Stomach (tissue), 19 donors: ENCODE measurements at places on chromosomes 16 and 17.
A peak's percentile ranks its signal among the peaks of the same experiment; 100 is the strongest.

- H3K27ac ChIP-seq = no peak overlapping the region
- no peaks in the 10 kb centered on the region for H3K27me3 ChIP-seq
- H3K4me3 ChIP-seq = no peak overlapping the region
Observed at GRCh38 chr16:79786389-79786788, 185.9 kb upstream of the MAF start.

GRCh38 chr16:1159325-1159972 is 6.5 kb downstream of the CACNA1H start:
- H3K4me1 ChIP-seq = peaks cover 53% of the 10 kb centered on the region
- peaks cover 5% of the 10 kb centered on the region for H3K27me3 ChIP-seq
- H3K36me3 ChIP-seq = no peaks in the 10 kb centered on the region
- H3K27ac ChIP-seq = peak overlapping the region; percentile 78

DNA sequence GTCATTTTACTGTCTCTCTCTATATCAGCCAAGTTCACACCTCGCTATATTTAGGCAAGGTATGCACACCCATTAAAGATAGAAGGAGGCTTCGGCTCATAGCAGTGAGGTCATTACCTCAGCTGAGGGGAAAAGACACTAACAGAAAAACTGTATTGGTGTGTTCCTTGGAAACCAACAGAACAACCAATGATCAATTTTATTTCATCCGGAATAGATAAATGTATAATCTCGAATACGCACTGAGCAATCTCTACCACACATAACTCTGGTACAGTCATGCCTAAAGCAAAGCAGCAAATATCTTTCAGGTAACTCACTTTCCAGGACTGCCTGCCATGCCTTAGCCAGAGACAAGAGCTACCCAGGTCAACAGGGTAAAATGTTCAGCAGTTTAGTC is 109.9 kb upstream of the CORO6 start:
- no peak overlapping the region for H3K4me3 ChIP-seq
- no peaks in the 10 kb centered on the region for H3K27me3 ChIP-seq
- peaks cover 16% of the 10 kb centered on the region for H3K4me1 ChIP-seq
- DNase-seq = no peak
- no peaks in the 10 kb centered on the region for H3K36me3 ChIP-seq

GRCh38 chr16:78744796-78745107 is 645.3 kb downstream of the WWOX start:
- no peak for DNase-seq
- no peaks in the 10 kb centered on the region for H3K36me3 ChIP-seq
- no peaks in the 10 kb centered on the region for H3K27me3 ChIP-seq

DNA sequence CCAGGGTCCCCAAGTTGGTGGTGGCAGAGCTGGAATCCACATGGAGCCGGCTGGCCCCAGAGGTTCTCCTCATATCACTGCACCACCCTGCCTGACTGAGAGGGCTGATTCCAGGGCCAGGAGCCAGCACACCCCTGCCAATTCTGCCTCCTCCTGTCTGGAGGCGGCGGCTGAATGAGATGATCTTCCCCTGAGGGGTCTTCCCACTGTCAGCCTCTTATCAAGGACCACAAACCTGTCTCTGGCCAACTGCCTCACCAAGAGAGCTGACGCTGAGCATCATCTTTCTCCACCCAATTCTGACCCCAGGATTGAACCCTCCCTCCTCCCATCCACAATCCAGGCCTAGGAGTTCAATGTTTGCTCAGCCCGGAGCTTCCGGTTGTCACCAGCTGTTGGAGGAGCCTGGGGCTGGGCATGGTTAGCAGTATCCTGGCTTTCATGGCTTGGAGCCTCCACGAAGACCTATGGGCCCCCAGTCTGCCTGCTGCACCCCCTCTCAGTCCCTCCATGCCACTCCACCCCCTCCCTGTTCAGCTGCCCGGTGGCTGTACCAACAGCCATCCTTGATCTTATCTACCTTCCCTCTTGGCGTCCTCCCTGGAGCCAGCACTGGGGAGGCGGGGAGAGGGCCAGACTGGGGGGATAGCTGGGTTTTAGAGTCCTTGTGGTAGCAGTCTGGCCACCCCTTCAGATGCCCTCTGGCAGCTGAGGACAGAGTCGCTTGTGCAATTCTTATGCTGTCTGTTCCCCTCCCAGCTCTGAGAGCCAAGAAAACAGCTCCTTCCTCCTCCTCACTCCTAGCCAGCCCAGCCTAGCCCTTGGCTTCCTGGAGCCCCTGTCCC is 25.6 kb downstream of the ABCC3 start:
- peak overlapping the region; percentile 91 for H3K27ac ChIP-seq
- peak; percentile 62 for DNase-seq
- peaks cover 58% of the 10 kb centered on the region for H3K4me1 ChIP-seq
- no peaks in the 10 kb centered on the region for H3K36me3 ChIP-seq

- no peaks in the 10 kb centered on the region for H3K4me1 ChIP-seq
- no peak for DNase-seq
- no peak overlapping the region for H3K27ac ChIP-seq
- H3K4me3 ChIP-seq = no peak overlapping the region
Observed at GRCh38 chr17:51407576-51407975, 147.2 kb downstream of the UTP18 start.

GRCh38 chr17:34798581-34798980 is 162.7 kb downstream of the CCT6B start:
- H3K4me3 ChIP-seq = no peak overlapping the region
- H3K4me1 ChIP-seq = no peaks in the 10 kb centered on the region
- no peaks in the 10 kb centered on the region for H3K27me3 ChIP-seq
- H3K36me3 ChIP-seq = no peaks in the 10 kb centered on the region
- H3K27ac ChIP-seq = no peak overlapping the region

DNA sequence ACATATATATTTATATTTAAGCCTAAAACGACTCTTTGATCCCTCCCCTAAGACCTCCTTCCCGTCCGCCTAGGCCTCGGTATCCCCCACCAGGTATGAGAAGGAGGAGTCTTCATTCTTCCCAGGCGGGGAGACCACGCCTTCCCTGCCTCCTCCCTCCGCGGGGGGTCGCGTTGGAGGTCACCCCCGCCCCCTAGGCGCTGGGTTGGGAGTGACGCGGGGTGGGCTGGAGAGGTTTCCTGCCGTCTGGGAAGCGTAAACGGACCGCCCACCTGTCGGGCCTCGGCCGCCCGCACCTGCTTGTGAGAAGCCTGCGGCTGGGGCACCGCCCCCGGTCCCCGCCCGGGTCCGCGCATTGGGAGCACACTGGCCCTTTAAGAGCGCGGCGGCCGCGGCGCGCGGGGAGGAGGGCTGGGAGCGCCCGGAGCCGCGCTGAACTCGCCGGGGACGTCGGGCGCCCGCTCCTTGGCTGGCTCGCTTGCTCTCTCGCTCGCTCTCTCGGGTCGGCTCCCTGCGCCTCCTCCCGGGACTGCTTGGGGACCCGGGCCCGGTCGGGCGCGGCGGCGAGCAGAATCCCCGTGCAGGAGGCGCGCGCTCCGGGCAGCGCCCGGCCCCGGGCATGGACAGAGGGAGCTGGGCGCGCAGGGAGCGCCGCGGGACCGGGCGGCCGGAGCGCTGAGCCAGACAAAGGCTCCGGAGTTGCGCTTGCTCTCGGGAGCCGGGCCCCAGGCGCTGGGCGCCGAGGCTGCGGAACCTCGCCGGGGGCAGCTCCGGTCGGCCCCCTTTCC is at the start of gene MMP15:
Gene MMP15 (plus strand): TSS at position 404 of the 788 bp plus-strand sequence. CDS start 597 bp downstream, outside the sequence.
- peak; percentile 97 for DNase-seq
- H3K27me3 ChIP-seq = no peaks in the 10 kb centered on the region
- H3K36me3 ChIP-seq = no peaks in the 10 kb centered on the region
- H3K4me3 ChIP-seq = peak within 1 kb of the TSS; percentile 88
- peak within 1 kb of the TSS; percentile 92 for H3K27ac ChIP-seq

GRCh38 chr16:29988346-29989075 is 6.9 kb downstream of the HIRIP3 start:
- no peak overlapping the region for H3K27ac ChIP-seq
- H3K36me3 ChIP-seq = peaks cover 86% of the 10 kb centered on the region
- no peaks in the 10 kb centered on the region for H3K4me1 ChIP-seq
- no peak for DNase-seq

GRCh38 chr17:7132511-7133094 is 18.0 kb upstream of the ASGR2 start:
- no peak overlapping the region for H3K27ac ChIP-seq
- no peak for DNase-seq
- H3K36me3 ChIP-seq = no peaks in the 10 kb centered on the region
- H3K27me3 ChIP-seq = no peaks in the 10 kb centered on the region

DNA sequence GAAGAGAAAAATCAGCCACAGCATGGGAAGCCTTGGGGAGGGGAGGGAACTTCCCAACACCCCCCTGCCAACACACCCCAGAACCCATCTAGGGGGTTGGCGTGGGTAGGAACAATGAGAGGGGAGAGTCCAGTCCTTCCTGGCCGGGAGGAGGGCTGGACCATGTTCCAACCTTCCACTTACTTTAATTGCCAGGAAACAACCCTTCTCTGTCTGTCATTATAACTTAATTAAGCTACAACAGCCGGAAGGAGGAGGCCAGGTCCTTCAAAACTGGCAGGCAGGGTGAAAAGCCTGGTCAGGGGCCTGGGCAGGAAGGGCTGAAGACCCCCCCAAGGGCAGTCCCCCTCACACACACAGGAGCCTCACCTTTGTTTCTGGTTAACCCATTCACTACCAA is 447.0 kb downstream of the SOX9 start:
- no peak overlapping the region for H3K4me3 ChIP-seq
- peaks cover 14% of the 10 kb centered on the region for H3K4me1 ChIP-seq
- no peaks in the 10 kb centered on the region for H3K27me3 ChIP-seq
- no peak overlapping the region for H3K27ac ChIP-seq
- no peaks in the 10 kb centered on the region for H3K36me3 ChIP-seq

GRCh38 chr17:40547079-40547784 is 18.0 kb downstream of the CCR7 start:
- H3K27ac ChIP-seq = no peak overlapping the region
- DNase-seq = peak; percentile 19
- H3K4me1 ChIP-seq = peaks cover 64% of the 10 kb centered on the region
- H3K4me3 ChIP-seq = no peak overlapping the region
- no peaks in the 10 kb centered on the region for H3K36me3 ChIP-seq
- no peaks in the 10 kb centered on the region for H3K27me3 ChIP-seq

- H3K4me1 ChIP-seq = no peaks in the 10 kb centered on the region
- peaks cover 25% of the 10 kb centered on the region for H3K36me3 ChIP-seq
- H3K4me3 ChIP-seq = no peak overlapping the region
Observed at GRCh38 chr17:6473128-6473767, 29.0 kb downstream of the PIMREG start.

DNA sequence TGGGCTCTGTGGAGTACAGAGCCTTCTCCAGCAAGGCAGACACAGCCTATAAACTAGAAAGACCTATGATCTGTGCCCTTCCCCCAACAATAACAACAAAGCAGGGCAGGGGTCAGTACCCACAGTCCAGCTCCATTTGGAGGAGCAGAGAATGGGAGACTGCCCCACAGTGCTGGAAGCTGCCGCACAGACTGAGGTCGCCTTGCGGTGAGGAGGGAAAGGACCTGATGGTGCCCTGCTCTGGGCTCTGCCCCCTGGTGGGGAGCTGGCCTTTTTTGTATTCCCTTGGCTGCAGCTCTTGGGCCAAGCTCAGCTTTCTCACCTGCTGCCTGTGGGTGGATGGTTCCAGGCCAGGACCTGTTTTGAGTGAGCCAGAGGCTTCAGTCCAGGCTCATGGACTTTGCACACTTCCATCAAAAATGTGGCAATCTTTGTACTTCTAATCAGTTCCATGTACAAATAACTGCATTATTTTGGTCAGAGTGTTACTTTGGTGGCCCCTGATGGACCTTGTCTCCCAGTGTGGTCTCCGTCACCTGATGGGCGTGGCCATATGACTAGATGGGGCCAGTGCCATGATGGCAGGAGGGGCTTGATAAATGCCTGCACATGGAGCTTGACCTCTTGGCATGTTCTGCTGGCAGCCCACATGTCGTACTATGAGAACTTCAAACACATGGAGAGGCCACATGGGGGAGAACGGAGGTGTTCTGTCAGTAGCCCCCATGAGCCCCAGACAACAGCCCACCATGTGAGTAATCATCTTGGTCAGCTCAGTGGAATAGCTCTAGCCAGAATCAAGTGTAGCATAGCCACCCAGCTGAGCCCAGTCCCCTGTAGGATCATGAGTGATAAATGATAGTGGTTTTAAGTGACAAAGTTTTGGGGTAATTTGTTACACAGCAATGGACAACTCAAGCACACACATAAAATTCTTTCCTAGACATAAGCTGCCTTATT is 24.2 kb downstream of the B9D1 start:
- no peak overlapping the region for H3K4me3 ChIP-seq
- H3K4me1 ChIP-seq = no peaks in the 10 kb centered on the region
- peaks cover 14% of the 10 kb centered on the region for H3K36me3 ChIP-seq
- no peak overlapping the region for H3K27ac ChIP-seq

GRCh38 chr16:66605979-66606751 is 1.7 kb downstream of the CMTM3 start:
- H3K36me3 ChIP-seq = peaks cover 22% of the 10 kb centered on the region
- peaks cover 49% of the 10 kb centered on the region for H3K4me1 ChIP-seq
- peak overlapping the region; percentile 85 for H3K27ac ChIP-seq
- no peaks in the 10 kb centered on the region for H3K27me3 ChIP-seq
- no peak for DNase-seq
- peak overlapping the region; percentile 76 for H3K4me3 ChIP-seq

GRCh38 chr16:67150833-67151396 is at the start of gene B3GNT9:
Gene B3GNT9, minus strand, starts transcription at chr16:67150998. Its CDS starts 513 bp downstream, at chr16:67150485.
- no peaks in the 10 kb centered on the region for H3K27me3 ChIP-seq
- peak; percentile 67 for DNase-seq
- H3K4me3 ChIP-seq = peak within 1 kb of the TSS; percentile 62
- peaks cover 34% of the 10 kb centered on the region for H3K36me3 ChIP-seq
- H3K4me1 ChIP-seq = peaks cover 20% of the 10 kb centered on the region
- H3K27ac ChIP-seq = peak within 1 kb of the TSS; percentile 75

- H3K4me3 ChIP-seq = no peak overlapping the region
- no peaks in the 10 kb centered on the region for H3K36me3 ChIP-seq
- H3K4me1 ChIP-seq = no peaks in the 10 kb centered on the region
- peaks cover 17% of the 10 kb centered on the region for H3K27me3 ChIP-seq
Observed at GRCh38 chr17:21679256-21680146, 12.8 kb upstream of the KCNJ18 start.

GRCh38 chr16:8656376-8656775 is 18.0 kb upstream of the ABAT start:
- DNase-seq = no peak
- H3K36me3 ChIP-seq = no peaks in the 10 kb centered on the region
- no peak overlapping the region for H3K27ac ChIP-seq
- H3K4me1 ChIP-seq = no peaks in the 10 kb centered on the region

- no peaks in the 10 kb centered on the region for H3K4me1 ChIP-seq
- H3K27me3 ChIP-seq = no peaks in the 10 kb centered on the region
- no peak overlapping the region for H3K4me3 ChIP-seq
- H3K36me3 ChIP-seq = no peaks in the 10 kb centered on the region
Observed at GRCh38 chr17:8904201-8904600, 36.7 kb upstream of the PIK3R6 start.

GRCh38 chr17:69350911-69351310 is 24.0 kb upstream of the ABCA5 start:
- no peaks in the 10 kb centered on the region for H3K4me1 ChIP-seq
- DNase-seq = no peak
- no peaks in the 10 kb centered on the region for H3K27me3 ChIP-seq

GRCh38 chr17:47304186-47304585 is 19.6 kb upstream of the EFCAB13 start:
- H3K4me1 ChIP-seq = peaks cover 15% of the 10 kb centered on the region
- H3K36me3 ChIP-seq = peaks cover 45% of the 10 kb centered on the region
- no peak overlapping the region for H3K4me3 ChIP-seq
- H3K27me3 ChIP-seq = no peaks in the 10 kb centered on the region
- DNase-seq = no peak

- no peak overlapping the region for H3K4me3 ChIP-seq
- H3K27ac ChIP-seq = no peak overlapping the region
- no peak for DNase-seq
- no peaks in the 10 kb centered on the region for H3K36me3 ChIP-seq
- peaks cover 7% of the 10 kb centered on the region for H3K27me3 ChIP-seq
Observed at GRCh38 chr17:17379197-17379991, 76.2 kb downstream of the NT5M start.
